HT-29 (cell line): ENCODE measurements at places on chromosomes 4 and X. TPM values are rescaled to one million over a fixed set of nuclear protein-coding genes. Genes with fewer than 3 reads are reported as not detected.

DNA sequence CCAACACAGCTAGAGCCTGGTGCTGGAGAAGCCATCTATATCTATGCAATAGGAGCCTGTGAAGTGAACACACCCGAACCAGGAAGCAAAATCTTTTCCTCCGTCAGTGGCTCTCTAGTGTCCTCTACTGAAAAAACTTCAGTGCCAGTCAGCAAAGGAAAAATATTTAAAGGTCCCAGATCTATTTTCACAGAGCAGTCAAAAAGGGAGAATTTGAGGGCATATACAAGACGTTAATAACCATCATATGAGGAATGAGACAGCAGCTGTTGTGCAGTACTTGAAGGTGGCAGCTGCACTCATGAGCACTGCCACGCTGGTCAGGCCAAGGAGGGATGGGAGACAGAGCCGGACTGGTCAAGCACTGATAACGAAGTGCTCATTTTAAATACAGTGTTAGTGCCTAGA, 14.4 kb downstream of the MCUB start:
- peak; percentile 42 for DNase-seq

GRCh38 chr4:82708982-82709381, 89.6 kb downstream of the SCD5 start:
- no peak for DNase-seq

DNA sequence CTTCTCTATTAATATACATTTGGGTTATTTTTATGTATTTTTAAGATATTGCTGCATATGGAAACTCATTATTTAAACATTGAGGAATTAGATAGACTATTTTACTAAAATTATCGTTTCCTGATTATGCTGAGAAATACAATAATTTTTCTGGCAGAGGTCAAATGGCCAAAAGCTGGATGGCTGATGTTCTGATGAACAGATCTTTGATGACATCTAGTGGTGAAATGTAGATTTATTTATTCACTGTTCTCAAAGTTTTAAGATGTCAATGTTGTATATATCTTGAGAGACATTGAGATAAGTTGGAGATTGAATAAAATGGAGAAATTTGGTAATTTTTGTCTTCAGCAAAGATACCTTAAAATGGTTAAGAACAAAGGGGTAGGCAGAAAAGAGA, 96.2 kb downstream of the UGT8 start:
- peak; percentile 79 for DNase-seq

DNA sequence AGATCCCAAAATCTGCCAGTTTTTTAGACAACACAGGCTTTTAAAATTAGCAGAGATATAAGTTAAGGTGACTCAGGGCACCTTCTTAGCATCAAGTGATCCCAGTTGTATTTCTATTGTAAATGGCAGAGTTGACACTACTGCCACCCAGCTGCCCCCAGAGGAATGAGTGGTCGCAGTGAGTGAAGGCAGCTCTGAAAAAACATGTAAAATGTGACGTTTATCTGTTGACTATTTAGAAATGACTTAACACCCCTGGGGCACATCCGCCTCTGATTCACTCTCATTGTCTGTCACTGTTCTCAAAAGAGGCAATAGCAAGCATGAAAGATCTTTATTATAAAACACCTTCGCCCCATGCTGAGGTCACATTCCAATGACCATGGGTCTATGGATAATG, 592.4 kb downstream of the ACTRT1 start:
- DNase-seq, result no peak

DNA sequence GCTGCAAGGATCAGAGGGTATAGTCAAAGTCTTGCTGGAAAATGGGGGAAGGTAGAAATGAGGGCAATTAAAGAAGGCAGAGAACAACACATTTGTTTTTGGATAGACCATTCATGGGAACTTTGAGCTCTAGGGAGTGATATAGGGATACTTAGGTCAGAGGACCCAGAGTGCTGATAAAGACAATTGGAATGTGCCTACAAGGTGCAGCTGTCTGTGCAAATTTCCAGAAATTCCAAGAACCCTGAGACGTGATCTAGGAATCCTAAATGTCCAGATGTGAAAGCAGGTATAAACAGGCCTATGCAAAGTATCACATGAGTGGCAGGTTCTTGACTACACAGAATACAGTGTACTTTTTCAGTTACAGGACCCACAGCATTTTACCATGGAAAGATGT, 24.2 kb downstream of the FNIP2 start:
- no peak for DNase-seq

DNA sequence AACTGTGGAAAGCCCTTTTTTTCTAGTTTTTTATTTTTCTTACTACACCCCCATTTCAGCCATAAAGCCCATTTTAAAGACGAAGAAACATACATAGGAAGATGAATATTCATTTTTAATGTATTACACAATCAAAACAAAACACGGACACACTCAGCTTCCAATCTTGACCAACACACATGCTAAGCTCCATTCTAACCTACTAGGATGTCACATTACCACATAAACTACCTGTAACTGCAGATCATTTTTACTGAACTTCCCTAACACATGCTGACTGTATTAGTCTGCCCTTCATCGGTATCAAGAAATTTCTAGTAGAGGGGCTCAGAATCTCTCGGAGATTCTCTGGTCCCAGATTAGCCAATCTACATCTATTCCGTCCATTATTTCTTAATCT, 1.8 kb downstream of the CCNI start:
- no peak for DNase-seq

The HAND2 gene
- total RNA-seq, result not detected in 2 replicates

The SHOX gene
- total RNA-seq, result not detected in 2 replicates

The PRKG2 gene
- total RNA-seq, result 0.52 and 0.76 TPM in 2 replicates

The SH3BGRL gene
- 12.0 and 12.2 TPM in 2 replicates for total RNA-seq
